Stimulated activated CD8-positive, alpha-beta memory T cell treated with anti-CD3 and anti-CD28 coated beads, Interleukin-15, amount 100 ng/mL, for 1 hour (primary cell): ENCODE measurements at places on chromosomes 11 and 22.

GRCh38 chr11:24754406-24754805, 257.6 kb downstream of the LUZP2 start:
- no peak for DNase-seq

- DNase-seq = no peak
Observed at GRCh38 chr11:45665933-45666647, 668 bp upstream of the CHST1 start.

GRCh38 chr22:27472975-27473374, 328.6 kb downstream of the MN1 start:
- no peak for DNase-seq

- no peak for DNase-seq
Observed at GRCh38 chr22:44521326-44522074, 23.5 kb upstream of the RTL6 start.

DNA sequence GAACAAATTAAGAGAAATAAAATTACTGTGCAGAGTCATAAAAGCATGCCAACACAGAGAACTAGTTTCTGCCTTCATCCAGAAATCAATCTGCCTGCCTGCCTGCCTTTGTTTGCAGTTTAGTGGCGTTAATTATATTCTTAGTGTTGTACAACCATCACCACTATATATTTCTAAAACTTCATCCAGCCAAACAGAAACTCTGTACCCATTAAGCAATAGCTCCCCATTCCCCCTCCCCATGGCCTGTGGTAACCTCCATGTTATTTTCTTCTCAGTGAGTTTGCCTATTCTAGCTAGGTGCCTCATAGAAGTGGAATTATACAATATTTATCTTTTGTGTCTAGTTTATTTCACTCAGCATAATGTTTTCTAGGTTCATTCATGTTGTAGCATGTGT, 183.2 kb upstream of the TBCEL start:
- no peak for DNase-seq

- DNase-seq = no peak
Observed at GRCh38 chr11:92663539-92663938, 305.9 kb upstream of the MTNR1B start.

DNA sequence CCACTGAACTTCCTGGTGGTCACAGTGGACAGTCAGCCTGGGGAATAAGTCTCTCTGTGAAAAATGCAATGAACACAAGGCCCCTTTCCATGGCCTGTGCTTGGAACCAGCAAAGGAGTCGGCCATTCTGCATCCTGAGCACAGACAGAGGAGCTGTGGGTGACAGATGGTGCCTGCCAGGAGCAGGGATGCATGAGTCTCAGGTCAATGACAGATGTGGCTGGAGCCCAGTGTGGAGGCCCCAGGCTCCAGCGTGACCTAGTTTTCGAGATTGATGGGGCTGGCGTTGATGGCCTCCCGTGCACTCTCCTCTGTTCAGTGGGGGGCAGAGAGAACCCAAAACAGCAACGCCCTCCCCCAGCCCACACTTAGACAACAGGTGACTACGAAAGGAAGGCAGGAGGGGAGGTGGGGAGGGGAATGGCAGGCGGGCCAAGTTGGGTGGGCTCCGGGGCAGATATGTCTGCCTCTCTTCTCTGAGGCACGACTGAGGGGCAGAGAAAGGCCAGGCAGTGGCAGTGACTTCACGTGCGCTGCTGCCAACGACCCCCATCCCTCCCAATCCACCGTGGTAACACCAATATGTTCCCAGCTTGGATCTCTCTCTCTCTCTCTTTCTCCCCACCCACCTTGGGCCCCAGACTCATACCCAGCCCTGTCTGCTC, 34.4 kb upstream of the CD5 start:
- no peak for DNase-seq

DNA sequence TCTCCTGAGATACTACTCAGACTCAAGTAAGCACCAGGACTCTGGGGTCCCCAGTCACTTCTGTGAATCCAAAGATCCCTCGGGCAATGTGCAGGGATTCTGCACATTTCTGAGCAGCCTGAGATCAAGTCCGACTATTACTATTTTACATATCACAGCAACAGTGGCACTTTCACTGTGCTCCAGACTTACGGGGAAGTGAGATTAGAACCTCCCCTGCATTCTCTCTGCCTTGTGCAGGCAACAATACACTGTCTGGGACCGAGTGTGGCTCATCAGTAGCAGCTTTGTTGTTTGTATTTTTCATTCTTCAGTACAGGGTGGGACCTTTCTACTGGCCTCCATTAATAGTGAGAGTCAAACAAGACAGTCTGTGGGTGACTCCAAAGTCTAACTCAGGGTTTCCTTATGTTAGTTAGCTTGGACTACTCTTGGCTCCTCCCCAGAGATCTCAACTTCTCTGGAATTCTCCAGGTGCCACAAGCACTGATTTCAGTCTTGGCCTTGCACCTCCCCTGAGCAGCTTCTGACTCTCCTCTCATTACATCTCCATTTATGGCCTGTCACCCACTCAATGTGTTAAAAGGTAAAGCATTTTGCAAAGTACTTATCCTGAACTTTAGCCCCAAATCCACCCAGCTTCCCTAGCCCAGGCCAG, 76.2 kb upstream of the TOP3B start:
- DNase-seq = no peak

DNA sequence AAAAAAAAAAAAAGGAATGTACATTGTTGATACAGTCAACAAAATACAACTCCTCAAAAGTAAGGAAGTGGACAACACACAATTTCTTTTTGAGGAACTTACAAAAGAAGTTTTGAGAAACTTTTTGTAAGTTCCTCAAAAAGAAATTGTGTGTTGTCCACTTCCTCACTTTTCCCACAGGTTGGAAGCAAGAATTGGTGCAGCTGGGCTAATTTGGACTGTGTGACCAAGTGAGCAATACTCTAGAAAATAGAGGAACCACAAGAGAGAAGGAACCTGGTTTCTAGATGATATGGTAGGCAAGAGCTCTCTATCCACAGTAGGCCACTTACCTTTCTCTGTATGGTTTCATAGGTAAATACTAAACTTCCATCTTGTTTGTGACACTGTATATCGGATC, 1053.8 kb downstream of the LRRC4C start:
- DNase-seq = no peak

DNA sequence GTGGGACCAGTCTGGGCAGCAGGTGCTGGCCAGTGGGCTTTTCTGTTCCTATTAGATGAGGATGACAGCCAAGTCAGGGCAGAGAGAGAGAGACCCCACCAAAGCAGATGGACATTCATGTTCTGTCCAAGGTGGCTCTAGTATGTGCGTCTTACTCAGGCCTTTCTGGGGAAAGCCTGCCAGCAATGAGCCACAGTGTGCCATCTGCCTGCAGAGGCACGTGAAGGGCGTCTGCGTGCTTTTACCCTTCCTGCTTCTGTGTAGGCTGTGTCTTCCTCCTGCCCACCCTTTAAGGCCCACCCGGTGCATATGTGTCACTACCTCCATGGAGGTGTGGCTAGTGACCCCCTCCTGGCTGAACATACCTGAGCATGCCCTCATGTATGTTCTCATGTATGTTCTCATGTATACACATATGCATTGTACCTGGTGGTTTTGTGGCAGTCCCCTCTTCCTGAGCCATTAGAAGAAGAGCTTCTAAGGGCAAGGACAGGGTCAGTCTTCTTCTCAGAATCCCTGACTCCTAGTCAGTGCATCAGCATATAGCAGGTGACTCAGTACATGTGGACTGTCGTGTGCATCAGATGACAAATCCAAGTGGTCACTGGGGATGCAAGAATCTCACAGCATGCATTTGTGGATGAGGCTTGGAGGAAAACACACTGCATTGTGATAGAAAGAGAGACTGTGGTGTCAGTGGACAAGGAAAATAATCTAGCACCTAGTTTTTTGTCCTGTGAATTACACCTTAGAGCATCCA, 90.4 kb upstream of the YWHAH start:
- no peak for DNase-seq

DNA sequence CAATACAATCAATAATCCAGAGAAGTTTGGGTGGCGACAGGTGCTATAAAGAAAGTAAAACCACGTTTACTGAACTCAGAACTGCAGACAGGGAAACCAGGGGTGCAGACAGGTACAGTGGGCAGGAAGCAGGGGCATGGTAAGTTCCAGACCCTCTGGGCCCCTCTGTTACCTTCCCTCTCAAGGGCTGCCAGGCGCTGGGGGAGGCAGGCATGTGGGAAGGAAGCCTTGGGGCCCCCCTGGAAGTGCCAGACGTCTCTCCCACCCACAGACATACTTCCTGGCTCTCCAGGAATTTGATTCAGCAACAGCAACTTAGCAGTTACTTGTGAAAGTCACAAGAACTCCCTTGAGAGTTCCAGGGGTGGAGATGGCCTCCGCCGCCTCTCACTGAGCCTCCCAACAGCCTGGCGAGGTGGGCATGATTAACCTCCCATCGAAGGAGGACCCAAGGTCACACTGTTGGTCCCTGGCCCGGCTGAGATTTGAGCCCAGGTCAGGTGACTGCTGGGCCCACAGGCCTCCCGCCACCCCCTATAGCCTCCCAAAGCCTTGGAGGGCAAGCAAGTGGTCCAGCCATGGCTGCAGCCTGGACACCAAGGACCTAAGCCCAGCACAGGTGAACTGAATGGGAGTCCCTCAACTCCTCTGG, 14.1 kb upstream of the TSKU start:
- DNase-seq = no peak

GRCh38 chr11:40746282-40746681, 713.2 kb downstream of the LRRC4C start:
- no peak for DNase-seq

DNA sequence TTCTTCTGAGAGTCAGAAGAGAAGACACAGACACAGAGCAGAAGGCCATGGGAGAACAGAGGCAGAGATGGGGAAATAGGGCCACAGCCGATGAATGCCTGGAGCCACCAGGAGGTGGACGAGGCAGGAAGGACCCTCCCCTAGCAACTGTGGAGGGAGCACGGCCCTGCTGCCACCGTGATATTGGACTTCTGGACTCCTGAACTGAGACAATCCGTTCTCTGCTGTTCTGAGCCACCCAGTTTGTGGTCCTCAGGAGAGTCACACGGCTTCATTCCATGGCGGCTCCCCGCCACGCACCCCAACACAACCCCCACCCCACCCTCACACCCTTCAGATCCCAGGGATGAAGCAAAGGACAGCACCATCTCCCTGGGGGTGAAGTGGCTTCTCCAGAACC, 338.1 kb downstream of the CTTN start:
- DNase-seq = no peak

GRCh38 chr11:61817471-61818202, 834 bp upstream of the FADS1 start:
- DNase-seq = no peak

DNA sequence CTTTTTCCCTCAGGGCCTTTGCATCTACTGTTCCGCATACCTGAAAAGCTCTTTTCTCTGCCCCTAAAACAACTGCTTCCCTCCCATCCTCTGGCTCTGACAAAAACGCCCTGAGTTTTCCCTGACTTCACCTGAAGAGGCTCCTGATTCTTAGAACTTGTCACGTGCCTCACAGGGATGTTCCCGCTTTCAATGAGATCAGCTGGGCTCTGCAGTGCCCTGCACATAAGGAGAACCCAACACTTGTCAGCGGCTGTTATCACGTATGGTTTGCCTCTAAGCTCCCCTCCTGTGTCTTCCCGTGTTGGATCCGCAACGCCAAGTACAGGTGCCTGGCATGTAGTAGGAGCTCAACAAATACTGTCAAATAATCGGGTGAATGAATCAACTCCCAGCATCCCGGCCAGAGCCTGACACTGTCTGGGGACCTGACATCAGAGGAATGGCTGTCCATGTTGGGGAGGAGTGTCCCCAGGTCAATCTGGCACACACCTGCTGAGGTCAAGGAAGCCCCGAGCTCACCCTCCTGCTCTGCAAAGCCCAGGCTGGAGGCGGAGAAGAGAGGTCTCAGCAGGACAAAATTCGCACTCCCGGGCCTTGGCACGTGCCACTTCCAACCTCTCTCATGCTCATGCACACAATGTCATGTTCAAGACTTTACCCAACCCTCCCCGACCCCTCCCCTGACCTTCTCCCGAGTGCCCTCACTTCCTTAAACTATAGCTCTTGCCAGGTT, 4.2 kb upstream of the GRK2 start:
- DNase-seq = no peak

GRCh38 chr22:23570681-23571080, 9.4 kb downstream of the IGLL1 start:
- DNase-seq = no peak

- DNase-seq = no peak
Observed at GRCh38 chr22:36336246-36337182, 51.3 kb downstream of the MYH9 start.

- no peak for DNase-seq
Observed at GRCh38 chr11:4560467-4560866, 15.5 kb downstream of the OR52M1 start.

DNA sequence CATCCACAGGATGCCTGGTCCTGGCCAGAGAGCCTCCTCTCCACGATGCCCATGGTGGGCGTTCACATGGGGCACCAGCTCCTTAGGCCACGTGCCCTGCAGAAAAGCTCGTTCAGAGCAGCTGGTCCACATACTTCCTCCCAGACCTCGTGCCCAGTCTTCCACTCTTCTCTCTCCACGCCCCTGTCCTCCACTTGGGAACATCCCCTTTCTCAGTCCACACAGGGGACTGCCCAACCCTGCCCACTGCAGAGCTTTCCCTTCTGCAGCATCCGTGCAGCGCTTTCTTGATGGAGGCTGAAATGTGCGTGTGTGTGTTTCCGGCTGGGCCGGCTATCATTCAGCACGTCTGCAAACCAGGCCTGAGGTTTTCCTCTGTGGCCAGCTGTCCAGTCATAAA, 11.3 kb downstream of the TPCN2 start:
- no peak for DNase-seq

GRCh38 chr11:20388096-20389055, 860 bp downstream of the PRMT3 start:
- DNase-seq = no peak

DNA sequence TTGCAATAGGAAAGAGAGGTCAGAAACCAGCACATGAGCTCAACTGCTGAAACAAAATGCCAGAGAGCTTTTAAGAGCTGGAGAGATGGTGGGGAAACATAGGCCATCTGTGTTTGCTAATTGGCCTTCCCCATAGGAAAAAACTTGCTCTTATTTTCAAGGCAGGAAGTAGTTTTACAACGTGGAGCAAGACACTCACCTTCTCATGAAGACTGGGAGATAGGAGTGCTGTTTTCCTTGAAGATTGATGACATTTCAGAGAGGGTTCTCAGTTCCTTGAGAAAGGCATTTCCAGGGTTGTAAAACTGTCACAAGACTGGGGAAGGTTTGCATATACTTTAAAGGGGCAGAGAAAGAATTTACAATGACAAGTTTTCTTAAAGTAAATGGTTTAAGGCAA, 586.3 kb upstream of the RAG2 start:
- DNase-seq = no peak

GRCh38 chr22:38072322-38073149, 11.4 kb downstream of the SLC16A8 start:
- no peak for DNase-seq

GRCh38 chr11:117816151-117816741, 8.3 kb downstream of the FXYD2 start:
- no peak for DNase-seq

DNA sequence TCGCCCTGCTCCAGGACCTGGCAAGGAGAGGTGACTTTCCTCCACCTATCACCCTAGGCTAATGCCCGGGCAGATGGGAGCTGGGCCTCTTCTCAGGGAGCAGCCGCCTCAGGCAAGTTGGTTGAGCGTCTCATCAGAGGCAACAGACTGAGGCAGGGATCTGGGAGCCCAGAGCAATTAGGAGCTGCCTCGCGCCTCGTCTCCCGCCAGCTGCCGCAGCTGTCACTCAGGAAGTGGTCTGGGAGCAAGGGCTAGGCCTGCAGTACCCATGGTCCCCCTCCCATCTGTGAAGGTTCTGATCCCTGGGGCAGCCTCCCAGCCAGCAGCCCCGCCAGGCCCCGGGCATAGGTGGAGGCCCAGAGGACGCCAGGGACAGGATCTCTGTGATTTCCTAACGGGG, 4.6 kb upstream of the CABP7 start:
- DNase-seq = no peak

- DNase-seq = no peak
Observed at GRCh38 chr22:44931077-44931540, 78.7 kb downstream of the PHF21B start.
